Activated CD4-positive, CD25-positive, alpha-beta regulatory T cell (primary cell): ENCODE measurements at places on chromosomes 4 and X.

DNA sequence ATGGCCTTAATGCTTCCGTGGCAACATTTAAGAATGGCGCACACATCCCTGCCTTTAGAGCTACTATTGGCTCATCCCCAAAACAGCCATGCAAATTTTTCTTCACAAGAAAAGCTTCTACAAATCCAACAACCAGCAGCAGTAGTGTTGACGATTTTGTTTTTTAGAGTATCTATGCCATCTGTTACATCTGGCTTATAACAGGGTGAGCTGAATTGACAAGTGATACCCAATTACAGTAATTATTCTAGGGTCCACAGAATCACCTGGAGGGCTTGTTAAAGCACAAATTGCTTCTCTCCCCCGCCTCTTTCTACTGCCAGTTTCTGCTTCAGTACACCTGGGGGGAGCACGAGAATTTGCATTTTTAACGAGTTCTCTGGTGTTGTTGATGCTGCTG, 34.1 kb downstream of the DCHS2 start:
- no peak for DNase-seq

DNA sequence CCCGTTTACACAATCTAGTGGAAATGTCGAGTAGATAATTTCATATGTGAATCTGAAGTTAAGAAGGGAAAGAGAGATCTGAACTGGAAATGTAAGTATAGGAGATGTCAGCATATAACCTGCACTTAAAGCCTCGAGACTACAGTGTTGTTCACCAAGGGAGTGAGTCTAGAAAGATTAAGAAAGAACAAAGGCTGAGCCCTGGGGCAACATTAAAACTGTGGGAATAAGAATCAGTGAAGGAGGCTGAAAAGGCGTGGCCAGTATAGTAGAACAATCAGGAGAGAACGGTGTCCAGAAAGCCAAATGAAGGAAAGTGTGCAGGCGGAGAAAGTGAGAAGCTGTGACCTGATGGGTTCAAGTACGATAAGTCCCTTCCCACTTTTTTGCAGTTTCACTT, 118.8 kb upstream of the TENM3 start:
- no peak for DNase-seq

GRCh38 chrX:97907791-97908190, 1024.1 kb downstream of the RPA4 start:
- DNase-seq = no peak

- no peak for DNase-seq
Measured at GRCh38 chr4:4439782-4440181, 52.9 kb downstream of the NSG1 start.

- no peak for DNase-seq
Measured at GRCh38 chr4:7301126-7301785, 108.9 kb downstream of the SORCS2 start.

DNA sequence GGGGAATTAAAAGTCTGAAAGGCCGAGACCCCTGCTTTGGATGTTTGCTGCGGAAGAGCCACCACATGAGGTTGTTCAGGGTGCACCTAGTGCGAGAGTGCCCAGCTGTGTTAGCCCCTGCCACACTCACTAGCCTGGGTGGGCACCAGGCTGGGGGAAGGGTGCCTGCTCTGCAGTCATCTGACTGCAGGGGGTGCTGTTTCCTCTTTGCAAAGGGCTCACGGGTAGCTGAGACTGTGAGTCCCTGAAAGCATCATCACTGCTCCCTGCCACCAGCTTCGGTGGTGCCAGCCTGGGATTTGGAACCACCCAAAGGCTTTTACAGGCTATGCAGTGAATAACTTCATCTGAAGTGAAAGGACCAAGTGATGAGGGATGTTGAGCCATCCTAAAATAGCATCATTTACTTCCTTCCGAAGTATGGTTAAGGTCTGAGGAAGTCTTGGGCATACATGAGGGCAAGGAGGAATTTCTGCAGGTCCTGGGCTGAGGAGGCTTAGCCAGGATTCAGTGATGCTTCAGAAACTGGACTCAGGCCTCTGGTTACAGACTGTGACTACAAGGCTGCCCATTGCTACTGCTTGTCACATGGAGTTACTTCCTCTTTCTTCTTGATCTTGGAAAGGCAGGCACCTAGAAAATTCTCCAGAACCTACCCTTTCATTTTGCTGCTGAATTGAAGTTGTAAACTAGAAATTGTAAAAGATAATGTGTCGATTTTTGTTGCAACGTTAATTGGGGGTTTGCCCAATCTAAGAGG, 293.2 kb upstream of the PRPS2 start:
- DNase-seq = no peak

GRCh38 chr4:139934708-139935195, 219.2 kb downstream of the MAML3 start:
- DNase-seq = no peak

- no peak for DNase-seq
Measured at GRCh38 chr4:42048394-42048793, 58.1 kb downstream of the SLC30A9 start.

- no peak for DNase-seq
Measured at GRCh38 chr4:3865986-3866812, 100.0 kb downstream of the ADRA2C start.

- DNase-seq = no peak
Measured at GRCh38 chrX:28802625-28803024, 215.4 kb downstream of the IL1RAPL1 start.

- DNase-seq = no peak
Measured at GRCh38 chrX:137547291-137547690, 18.6 kb upstream of the ZIC3 start.

GRCh38 chr4:143394739-143395453, 58.2 kb downstream of the GAB1 start:
- no peak for DNase-seq

GRCh38 chrX:78329486-78329885, 2.1 kb upstream of the CYSLTR1 start:
- DNase-seq = no peak

GRCh38 chr4:89519771-89520320, 212.2 kb upstream of the GPRIN3 start:
- DNase-seq = no peak

DNA sequence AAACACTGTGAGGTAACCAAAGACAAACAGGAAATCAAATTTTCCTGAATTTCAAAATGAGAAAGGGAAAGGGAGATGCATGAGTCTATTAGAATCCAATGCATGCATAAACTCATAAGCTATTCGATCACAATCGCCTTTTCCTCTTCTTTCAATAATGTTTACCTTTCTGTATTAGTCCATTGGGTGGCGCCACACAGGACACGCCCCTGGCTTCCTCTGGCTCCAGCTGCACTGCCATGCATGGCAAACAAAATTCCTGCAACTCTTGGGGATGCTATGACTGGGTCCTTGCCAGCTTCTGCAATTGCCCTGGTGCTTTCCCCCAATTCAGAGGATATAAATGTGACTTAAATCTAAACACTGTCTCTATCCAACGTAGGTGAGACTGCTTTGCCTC, 424.5 kb upstream of the PCDH7 start:
- DNase-seq = no peak

- no peak for DNase-seq
Measured at GRCh38 chr4:76272073-76272472, 20.6 kb downstream of the FAM47E start.

- DNase-seq = no peak
Measured at GRCh38 chr4:158053086-158053485, 119.7 kb downstream of the GASK1B start.
